ENCODE measurements at places on chromosomes 5 and 9. TPM values are rescaled to one million over a fixed set of nuclear protein-coding genes. Genes with fewer than 3 reads are reported as not detected.
A peak's percentile ranks its signal among the peaks of the same experiment; 100 is the strongest.

GRCh38 chr9:134158753-134159392 lies 5.5 kb downstream of the RNU6ATAC start:
- no peak for DNase-seq

ADCY2 gene
- 0.11 TPM for total RNA-seq

DNA sequence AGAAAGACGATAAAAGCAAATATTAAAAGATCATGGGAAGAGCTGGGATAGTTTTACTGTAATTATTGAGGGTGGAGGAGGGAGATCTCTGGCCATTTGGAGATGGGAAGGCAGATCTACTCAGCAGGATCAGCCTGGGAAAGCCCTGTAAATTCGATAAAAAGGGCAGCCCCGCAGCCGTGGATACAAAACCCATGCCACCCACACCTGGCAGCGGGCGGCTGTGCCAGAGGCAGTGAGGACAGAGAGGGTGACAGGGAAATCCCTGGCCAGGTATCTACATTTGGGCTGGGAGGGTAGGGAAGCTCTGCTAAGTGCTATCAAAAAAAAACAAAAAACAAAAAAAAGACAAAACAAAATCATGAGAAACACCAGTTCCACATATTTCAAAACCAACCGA lies 379.2 kb upstream of the IRX1 start:
- DNase-seq, result no peak

SHOC1 gene
- not detected for total RNA-seq

DNA sequence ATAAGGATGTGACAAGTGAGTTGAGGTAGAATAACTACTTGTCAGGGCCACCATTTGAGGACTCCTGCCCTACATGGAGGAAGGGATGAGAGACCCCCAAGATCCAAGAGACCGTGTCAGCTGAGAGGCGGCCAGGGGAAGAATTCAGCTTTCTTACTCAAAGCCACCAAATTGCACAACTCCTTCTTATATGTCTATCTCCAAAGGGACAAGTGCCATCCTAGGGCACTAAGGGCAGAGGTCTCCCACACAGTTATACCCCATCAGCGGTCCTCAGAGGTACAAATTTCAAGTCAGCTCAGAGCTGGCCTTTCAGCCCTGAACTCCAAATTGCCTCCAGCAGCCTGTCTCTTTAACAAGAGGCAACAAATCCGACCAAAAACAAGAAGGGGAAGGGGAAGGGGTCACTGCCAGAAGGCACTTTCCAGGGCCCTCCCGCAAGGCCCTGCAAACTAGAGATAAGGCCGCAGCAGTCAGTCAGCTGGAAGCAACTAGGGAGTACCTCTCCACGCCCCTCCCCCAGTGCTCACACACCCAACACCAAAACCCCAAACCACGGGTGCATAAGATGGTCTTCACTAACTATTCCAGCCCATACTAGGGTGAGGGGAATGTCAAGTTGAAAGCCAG lies 6.1 kb upstream of the STOML2 start:
- peak; percentile 58 for DNase-seq

Measured in ascending aorta (tissue), 2 donors.